Daoy (cell line): ENCODE measurements at places on chromosomes 1 and 21. TPM values are rescaled to one million over a fixed set of nuclear protein-coding genes. Genes with fewer than 3 reads are reported as not detected.

DNA sequence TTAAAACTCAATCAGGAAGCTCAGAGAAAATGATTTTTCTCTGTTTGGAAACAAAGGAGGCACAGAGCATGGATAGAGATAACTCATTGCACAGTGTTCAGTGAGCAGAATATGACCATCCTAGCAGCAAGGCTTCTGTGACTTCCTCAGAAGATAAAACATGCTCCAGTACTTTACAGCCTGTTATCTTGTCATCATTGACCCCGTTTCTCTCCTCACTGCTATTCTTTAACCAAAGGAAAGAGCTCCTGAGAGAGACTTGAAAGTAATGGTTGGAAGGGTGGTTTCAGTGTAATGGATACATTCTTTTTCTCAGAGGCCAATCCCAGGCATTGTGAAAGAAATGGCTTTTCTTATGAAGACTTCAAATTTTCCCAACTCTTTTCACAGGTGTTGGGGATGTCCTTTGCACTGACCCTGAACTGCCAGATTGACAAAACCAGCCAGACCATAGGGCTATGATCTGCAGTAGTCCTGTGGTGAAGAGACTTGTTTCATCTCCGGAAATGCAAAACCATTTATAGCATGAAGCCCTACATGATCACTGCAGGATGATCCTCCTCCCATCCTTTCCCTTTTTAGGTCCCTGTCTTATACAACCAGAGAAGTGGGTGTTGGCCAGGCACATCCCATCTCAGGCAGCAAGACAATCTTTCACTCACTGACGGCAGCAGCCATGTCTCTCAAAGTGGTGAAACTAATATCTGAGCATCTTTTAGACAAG is 25.9 kb downstream of the CD53 start:
- no peak for DNase-seq

- peak; percentile 35 for DNase-seq
Observed at GRCh38 chr1:161736335-161736969, 13.1 kb upstream of the DUSP12 start.

GRCh38 chr1:21761052-21761451 is 21.9 kb downstream of the USP48 start:
- DNase-seq = no peak

- DNase-seq = no peak
Observed at GRCh38 chr1:167434306-167434705, 84.0 kb downstream of the CD247 start.

GRCh38 chr1:36479505-36480051 is 3.1 kb downstream of the CSF3R start:
- DNase-seq = no peak

DNA sequence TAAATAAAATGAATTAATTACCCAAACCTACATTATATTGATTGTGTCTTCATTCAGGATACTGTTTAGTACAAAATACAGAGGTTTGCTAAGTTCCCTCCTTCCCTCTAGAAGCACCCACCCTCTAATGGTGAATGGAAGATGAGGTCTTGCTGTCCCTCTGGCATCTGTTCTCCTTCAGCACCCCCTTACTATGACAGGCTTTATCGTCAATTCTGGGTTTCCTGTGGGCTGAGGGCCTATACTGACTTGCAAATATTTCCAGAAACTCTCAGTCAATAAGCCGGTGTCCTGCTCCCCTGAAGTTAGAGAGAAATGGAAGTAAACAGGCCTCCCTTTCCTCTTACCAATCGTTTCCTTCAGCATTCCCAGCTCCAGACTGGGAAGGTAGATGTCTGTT is 13.2 kb downstream of the LAX1 start:
- no peak for DNase-seq

- DNase-seq = no peak
Observed at GRCh38 chr1:22582661-22583635, 19.7 kb downstream of the EPHA8 start.

DNA sequence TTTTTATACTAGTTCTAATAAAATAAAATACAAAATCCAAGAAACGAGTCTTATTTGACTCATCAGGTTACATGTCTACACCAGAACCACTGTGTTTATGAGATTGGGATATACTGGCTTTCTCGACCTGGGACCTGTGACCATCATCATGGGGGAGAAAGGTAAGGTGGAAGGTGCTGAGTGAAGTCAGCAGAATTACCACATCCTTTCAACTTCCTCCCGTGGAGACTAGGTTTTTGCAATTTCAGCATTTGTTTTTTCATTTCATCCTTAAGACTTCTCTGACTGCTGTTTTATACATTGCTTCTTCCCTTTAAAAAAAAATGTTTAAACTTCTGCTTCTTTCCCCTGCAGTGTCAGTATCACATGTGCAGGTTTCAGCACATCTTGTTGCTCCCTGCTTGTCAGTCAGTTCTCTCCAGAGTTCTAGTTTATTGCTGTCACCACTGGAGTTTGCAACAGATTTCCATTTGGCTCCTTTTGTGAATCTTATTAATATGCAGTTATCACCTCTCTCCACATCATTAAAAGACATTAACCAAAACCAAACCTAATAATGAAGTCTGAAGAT is 60.4 kb upstream of the HAO2 start:
- no peak for DNase-seq

The PTPN22 gene
- total RNA-seq = 1.5 and 4.1 TPM in 2 replicates

The FCRL4 gene
- total RNA-seq = not detected in 2 replicates

The ZMYM1 gene
- total RNA-seq = 16.3 and 22.4 TPM in 2 replicates

The ODF2L gene
- total RNA-seq = 34.6 and 109 TPM in 2 replicates

The IQGAP3 gene
- 43.6 and 45.7 TPM in 2 replicates for total RNA-seq

The NHLH1 gene
- total RNA-seq = not detected in 2 replicates

The RGS18 gene
- not detected in 2 replicates for total RNA-seq

DNA sequence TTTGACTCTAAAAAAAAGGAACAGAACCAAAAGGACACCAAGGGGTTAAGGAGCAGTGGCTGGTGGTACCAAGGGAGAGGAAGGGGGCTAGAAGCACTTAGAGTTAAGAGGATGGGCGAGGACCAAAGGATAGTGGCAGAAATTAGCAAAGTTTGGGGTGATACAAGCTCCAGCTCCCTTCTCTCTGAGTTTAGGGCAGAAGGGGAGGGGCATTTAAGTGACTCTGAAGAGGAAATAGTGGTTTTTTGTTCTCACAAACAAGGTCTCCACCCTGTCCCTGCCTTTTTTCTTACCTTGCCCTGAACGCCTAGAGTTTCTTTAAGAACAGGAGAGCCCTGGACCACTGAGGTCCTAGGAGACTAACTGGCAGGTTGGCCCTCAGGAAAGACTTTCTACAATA is 3.3 kb downstream of the CDC42SE1 start:
- no peak for DNase-seq

DNA sequence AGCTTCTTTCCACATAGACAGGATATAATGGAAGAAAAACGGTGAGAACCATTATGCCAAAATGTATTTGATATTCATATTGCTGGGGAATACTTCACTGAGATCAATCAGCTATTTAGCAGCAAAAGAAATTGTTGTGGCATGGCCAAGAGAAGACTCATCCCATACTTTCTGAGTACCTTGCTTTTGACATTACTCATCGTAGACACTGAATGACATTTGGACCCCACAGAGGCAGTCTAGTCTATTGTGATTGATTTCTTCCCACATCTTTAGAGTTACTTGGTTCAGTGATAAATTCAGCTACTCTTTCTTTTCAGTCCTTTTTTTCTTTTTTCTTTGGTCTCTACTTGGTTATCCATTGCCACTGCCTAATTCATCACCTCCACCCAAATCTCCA is 22.1 kb downstream of the ATP1B1 start:
- DNase-seq = no peak

GRCh38 chr1:223233410-223234169 is 90.5 kb upstream of the TLR5 start:
- peak; percentile 95 for DNase-seq

- DNase-seq = no peak
Observed at GRCh38 chr1:75542818-75543570, 67.9 kb downstream of the SLC44A5 start.

The LDLRAD2 gene
- total RNA-seq = not detected in 2 replicates

DNA sequence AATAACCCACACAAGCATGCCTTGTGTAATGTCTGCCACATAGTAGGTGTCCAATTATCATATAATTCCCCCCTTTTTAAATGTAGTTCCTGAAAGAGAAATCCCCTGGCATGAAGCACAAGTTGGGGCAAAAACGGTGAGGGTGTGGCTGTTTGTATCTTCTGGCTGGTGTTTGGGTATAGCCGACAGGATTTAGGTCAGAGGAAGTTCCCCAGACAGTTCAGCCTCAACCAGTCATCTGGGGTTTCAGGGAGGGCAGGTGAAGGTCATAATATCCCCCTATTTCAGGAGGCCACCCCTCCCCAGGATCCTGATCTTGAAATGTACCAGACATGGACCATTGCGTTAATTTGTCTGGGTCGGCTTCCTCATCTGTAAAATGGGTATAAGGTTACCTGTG is 29.1 kb upstream of the JUN start:
- DNase-seq = peak; percentile 46

DNA sequence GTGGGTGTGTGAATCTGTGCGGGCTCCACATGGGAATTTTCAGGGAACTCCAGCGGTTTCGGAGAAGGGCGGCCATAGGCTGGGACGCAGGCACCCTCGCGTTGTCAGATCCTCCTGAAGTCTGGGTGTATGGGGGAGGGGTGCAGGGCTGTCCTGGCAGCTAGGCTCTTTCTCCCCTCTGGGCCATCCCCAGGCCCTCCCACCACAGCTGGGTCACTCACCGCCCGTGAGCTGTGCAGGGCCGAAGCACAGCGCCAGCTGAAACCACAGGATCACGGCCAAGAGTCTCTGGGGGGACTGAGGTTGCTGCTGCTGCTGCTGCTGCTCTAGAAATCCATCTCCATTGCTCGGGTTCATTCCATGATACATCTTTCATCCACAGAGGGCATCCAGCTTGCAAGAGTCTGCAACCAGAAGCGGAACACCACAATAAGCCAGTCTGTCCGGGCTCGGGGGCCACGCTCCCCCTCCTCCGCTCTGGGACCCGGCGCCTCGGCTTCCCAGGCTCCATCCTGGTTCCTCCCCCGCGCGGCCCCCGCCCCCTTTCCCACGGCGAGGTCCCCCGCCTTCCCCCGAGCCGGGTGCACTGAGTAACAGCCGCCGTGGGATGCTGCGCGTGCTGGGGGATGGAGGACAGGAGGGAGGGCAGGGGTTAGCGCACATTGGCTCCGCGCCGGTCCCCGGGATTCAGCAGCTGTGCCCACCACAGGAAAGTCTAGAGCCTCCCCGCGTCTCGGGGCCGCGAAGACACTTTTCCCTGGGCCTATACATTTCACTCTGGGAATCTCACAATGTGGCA is 720 bp downstream of the SUSD4 start:
- DNase-seq = peak; percentile 79

The SLC6A9 gene
- total RNA-seq = 0.74 and 6.3 TPM in 2 replicates

GRCh38 chr1:1461721-1462317 is 9.7 kb upstream of the ATAD3B start:
- no peak for DNase-seq

DNA sequence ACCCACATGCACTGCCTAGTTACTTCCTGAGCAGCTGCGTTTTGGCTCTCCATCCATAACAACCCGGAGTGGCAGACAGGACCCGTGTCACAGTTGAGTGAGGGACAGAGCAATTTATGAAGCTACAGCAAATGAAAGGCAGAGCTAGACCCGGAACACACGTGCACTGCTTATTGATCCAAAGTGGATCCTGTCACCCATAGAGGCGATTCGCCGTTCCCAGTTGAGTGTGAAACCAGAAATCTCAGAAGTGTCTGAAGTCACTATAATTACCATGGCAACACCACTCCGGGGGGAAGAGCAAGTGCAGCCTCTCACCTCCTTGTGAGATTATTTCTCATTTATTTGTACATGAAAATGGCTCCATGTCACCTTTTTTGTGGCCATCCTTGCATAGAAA is 365.2 kb downstream of the DSCAM start:
- DNase-seq = no peak

- no peak for DNase-seq
Observed at GRCh38 chr21:15895142-15896106, 165.6 kb downstream of the USP25 start.

DNA sequence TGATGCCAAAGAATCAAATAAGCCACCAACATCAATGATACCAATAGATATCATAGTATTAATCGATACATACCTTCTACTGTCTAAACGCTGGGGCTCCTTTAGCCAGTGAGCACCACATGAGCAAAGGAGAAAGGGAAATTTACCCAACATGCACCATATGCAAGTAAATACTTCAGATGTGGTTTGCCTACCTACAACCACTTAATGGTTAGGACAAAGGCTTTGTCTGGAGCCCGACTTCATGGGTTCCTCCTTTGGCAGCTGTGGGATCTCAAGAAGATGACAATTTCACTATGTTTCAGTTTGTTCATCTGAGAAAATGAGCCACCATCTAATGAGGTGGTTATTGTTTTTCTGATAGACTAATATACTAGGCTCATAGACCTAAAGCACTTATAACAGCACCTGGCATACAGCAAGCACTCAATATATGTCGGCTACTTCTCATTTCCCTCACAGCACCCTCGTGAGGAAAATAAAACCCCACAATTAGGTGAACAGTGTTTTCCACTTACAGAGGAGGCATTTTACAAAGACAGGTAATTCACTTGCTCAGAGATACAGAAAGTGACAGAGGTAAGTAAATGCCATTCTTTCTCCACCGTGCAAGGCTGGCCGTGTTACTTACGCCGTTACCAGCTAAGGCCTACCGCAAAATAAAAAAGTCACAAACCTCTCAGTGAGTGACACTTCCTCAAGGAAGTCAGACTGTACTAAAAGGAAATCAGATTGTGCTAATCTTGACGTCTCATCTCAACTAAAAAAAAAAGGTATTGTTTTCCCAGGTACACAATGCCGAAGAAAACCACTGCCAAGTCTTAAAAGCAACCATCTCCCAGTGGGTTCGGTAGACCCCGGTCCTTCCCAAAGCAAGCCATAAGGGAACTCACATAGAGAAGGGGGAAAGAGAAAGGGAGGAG is 1.6 kb downstream of the TTC13 start:
- DNase-seq = no peak

The OR2L5 gene
- not detected in 2 replicates for total RNA-seq

GRCh38 chr21:36773117-36773516 is 74.2 kb downstream of the SIM2 start:
- DNase-seq = peak; percentile 85

GRCh38 chr1:12420171-12420570 is 190.3 kb downstream of the VPS13D start:
- no peak for DNase-seq

The WDR64 gene
- not detected in 2 replicates for total RNA-seq

DNA sequence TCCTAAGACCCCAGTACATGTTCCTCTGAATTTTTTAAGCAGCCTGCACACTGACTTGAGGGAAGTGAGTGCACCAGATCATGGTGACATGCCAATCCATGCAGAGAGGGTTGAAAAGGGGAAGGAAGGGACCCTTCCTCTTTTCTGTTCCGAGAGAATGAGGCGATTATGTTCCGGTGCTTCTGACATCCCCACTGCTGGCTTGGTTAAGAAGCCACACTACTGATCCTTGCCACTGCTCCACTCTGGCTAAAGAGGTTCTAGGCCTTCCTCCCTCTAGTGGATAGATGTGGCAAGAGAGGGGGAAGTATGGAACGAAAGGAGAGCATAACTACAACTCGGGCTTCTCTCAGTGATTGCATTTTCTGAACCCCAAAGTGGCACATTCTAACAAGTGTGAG is 1.8 kb upstream of the CYB5R1 start:
- peak; percentile 41 for DNase-seq

GRCh38 chr1:203622486-203622885 is 4.1 kb upstream of the ATP2B4 start:
- DNase-seq = no peak

- no peak for DNase-seq
Observed at GRCh38 chr1:213982289-213982671, 5.5 kb upstream of the PROX1 start.
